BE2C (cell line): ENCODE measurements at places on chromosomes 5 and 9.
A peak's percentile ranks its signal among the peaks of the same experiment; 100 is the strongest.

GRCh38 chr9:95229230-95229915, 88.1 kb downstream of the FANCC start:
- DNase-seq, result no peak

DNA sequence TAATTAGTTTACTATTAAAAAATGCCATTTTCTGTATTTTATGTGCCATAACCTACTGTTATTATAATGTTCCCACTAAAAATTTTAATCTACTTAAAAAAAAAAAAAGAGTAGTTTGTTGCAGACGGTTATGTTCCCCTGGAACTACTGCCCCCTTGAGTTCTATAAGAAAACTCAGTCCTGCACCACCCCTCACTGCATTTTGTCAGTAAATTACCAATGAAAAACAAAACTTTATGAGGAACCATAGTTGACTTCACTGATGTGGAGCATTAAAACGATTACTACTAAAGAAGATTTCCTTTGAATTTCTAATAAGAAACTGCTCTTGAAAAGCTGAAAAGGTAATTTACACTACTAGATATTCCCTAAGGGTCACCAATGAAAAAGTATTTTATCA, 288.7 kb downstream of the FBXL17 start:
- DNase-seq, result no peak

GRCh38 chr5:135996611-135997010, 32.2 kb upstream of the TGFBI start:
- no peak for DNase-seq

GRCh38 chr5:96812851-96813250, 5.1 kb upstream of the ERAP1 start:
- no peak for DNase-seq

DNA sequence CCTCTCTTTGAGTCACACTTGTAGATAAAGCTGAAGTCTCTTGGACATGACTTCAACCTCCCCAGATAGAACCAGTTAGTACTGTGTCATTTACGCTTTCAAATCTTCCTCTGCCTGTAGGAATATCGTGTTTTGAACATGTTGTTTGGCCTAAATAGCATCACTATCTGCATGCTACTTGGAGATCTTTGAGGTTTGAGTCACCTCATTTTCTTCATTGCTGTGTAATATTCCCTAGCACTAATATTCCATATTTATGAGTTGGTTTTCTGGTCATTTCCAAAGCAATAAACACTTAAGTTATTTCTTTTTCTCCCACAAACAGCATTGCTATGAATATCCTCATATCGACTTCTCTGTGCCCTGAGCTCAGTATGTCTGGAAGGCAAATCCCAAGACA, 100.3 kb downstream of the ROR2 start:
- DNase-seq, result no peak

- no peak for DNase-seq
Measured at GRCh38 chr5:83428890-83429289, 42.7 kb upstream of the VCAN start.

DNA sequence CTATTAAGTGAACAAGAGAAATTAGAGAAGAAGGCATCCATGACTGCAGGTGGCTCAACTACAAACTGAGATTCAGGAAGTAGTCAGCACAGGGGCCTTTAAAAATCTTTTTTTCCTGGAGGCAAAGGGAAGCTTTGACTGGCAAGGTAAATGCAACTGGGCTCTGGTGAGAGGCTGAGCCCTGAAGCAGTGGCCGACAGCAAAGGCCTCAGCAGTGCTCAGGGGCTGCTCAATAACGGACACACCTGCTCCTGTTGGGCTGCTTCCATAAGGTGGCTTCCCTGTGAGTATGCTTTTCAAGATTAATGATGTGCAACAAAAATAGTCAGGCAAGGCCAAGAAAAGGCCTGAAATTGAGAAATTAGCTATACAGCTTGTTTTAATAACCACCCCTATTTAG, 134.2 kb upstream of the RGMB start:
- DNase-seq, result no peak

- no peak for DNase-seq
Measured at GRCh38 chr5:64315778-64316177, 150.1 kb downstream of the RNF180 start.

DNA sequence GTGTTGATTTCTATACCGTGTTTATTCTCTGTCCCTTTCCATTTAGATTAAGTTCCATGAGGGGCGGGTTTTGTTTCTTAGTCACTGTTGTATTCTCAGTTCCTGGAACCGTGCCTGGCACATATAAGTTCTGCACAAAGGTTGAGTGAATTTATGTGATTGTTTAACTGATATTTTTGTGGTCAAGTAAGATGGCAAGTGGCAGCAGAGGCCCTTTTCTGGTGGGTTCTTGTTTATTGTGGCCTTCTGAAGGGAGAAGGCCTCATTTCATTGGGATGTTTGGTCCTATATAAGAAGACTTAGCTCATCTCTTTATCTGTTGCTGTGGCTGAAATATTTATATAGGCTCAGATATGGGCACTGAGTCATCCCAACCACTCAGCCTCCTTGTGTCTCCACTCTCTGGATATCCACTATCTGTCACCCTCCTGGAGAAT, 262.5 kb downstream of the PSAT1 start:
- no peak for DNase-seq

- peak; percentile 31 for DNase-seq
Measured at GRCh38 chr5:68415177-68416085, 199.9 kb downstream of the PIK3R1 start.

DNA sequence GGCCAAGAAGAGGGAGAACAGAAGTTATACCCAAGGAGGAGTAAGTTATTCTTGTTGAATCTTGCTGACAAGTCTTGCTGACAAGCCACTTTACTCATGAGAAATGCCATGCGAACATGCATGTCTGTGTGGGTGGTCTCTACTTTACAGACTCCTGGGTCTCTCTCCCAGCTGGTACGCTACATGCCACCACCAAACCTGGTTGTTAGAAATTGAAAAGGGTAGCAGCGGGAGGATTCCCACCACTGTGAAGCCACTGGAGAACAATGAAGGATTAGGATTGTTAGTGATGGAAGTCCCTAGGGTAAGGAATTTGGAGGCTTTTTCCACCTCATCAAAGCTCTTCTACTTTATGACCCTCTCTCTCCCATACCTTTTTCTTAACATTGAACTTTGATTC, 53.6 kb upstream of the GABRB2 start:
- no peak for DNase-seq

- no peak for DNase-seq
Measured at GRCh38 chr9:98083061-98083501, 26.5 kb downstream of the NANS start.

GRCh38 chr5:135999406-136000139, 29.2 kb upstream of the TGFBI start:
- DNase-seq, result no peak

DNA sequence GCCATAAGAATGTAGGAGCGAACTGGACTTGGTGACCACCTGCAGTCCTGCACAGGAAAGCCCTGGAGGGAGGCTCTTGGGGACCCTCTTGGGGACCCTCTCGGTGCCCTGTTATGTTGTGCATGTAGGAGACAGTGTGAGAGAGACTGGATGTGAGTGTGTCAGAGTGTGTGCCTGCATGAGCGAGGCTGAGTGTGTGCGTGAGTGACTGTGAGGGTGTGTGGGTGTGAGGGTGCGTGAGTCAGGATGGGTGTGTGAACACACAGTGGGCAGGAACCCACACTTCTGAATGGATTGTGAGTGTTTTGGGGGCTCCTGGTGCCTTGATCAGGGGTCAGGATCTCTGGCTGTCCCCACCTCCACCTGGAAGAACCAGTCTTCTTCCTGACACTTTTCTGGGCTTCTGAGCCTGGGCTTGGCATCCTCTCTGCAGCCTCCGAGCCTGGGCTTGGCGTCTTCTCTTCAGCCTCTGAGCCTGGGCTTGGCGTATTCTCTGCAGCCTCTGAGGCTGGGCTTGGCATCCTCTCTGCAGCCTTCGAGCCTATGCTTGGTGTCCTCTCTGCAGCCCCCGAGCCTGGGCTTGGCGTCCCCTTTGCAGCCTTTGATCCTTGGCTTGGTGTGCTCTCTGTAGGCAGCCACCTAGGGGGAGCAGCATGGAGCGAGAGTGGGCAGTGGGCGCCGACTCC, 25.6 kb upstream of the ANKRD33B start:
- DNase-seq, result no peak

DNA sequence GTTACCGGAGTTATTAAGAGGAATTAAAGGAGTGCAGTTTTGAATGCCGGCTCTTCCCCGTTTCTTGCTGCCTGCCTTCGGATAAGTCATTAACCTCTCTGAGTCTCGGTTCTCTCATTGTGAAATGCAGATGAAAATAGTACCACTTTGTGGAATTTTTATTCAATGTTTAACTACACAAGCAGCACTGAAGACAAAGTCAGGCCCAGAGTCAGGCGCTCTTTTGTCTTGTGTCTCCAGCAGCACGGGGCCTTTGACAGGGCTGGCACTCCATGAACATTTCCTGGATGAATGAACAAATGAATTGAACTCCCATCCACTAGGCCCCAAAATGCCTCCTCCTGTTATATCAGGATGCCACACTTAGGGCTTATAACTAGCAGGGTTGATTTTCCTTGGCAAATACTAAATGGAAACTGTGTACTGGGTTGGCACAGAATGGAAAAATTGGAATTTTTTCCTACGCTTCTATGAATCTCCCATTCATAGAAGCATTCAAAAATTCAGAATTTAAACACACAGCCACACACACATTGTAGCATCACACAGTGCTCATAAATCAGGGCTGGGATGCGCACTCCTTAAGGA, 332.8 kb downstream of the MLLT3 start:
- DNase-seq, result no peak

GRCh38 chr9:68759981-68760673, 55.1 kb downstream of the PIP5K1B start:
- no peak for DNase-seq

GRCh38 chr9:136542241-136543040, 3.4 kb downstream of the NOTCH1 start:
- no peak for DNase-seq

DNA sequence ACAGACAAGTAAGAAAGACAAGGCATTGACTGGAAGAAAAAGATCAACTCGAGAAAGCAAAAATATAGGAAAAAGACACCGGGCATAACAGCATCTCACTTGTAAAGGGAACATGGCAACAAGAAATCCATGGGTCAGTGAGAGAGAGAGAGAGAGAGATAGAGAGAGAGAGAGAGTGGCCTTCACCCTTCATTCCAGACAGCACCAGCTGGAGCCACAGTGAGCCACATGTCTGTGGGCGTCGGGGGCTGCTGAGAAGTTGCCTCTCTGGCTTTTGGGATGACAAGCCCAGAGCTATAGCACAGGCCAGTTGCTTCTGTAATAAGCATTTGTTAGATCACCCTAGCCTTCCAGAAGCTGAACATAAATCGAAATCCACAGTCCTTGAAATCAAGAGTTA, 20.3 kb upstream of the ENC1 start:
- no peak for DNase-seq

- DNase-seq, result no peak
Measured at GRCh38 chr9:7580568-7580967, 219.0 kb downstream of the DMAC1 start.

DNA sequence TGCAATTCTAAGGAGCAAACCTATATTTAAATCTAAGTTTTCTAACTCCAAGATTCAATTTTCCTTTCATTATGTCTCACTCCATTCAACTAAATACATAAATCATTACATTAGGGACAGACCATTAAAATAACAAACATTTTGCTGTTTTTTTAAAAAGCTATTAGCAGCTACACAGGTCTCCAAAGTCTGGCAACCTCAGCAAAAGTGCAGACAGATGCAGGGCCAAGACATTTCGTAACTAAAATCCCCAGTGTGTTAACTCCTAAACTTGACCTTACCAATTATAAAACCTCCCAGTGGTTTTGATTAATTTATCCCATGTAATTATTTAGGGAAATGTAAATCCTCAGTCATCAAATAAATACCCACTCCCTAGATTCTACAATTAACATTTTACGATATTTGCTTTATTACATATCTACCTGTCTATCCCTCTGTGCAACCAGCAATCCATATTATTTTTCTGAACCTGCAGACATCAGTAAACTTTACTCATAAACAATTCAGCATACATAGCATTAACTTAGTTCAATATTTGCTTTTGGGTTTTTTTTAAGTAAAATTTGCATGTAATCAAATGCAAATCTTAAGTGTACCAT, 64.7 kb downstream of the RGS7BP start:
- no peak for DNase-seq

GRCh38 chr5:4189317-4189716, 593.7 kb downstream of the IRX1 start:
- DNase-seq, result no peak

DNA sequence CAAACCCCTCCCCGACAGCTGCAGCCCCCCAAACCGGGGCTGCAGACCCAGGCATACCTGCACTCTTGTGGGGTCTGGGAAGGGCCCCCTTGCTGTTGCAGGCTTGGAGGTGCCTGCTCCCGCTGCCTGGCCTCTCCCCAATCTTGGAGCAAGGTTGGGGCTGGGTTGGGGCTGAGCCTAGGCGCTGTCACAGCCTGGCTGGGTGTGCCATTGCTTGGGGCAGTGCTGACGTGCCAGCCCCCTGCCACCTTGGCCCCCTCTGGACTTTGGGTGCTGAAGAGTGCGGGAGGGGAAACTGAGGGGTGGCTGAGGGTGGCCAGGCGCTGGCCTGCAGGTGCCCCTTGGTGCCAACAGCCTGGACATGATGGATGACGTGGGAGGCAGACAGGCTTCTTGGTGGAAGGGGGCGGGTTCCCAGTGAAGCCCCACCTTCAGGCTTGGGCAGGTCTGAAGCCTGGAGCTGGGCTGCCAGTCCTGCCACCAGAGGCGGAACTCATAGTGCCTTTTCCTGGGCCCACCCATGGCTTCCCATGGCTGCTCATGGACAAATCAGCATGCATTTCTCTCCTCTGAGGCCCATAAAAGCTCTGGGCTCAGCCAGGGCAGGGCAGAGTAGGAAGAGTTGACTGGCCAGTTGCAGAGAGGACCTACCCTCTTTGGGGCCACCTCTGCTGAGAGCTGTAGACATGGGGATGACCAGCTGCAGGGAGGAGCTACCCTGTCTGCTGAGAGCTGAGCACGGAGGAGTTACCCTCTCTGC, 19.1 kb downstream of the TMEM38B start:
- DNase-seq, result no peak

GRCh38 chr9:29753638-29754037, 2180.4 kb upstream of the C9orf72 start:
- DNase-seq, result no peak

DNA sequence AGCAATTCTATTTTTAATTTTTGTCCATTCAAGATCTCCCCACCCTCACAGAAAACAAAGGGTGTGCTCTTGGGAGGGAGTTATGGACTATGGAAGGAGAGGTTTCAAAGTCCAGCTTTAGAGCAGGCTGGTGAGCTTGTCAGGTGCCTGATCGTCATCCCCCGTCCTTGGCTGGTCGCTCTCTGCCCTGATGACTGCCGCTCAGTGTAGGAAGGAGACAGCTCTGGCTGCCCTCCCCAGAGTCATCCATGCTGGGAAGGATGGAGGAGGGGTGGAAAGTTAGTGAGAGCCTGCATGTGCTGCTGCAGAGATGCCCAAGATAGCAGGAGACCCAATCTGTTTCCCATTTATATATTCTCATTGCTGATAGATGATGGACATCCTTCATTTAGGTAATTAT, 96.6 kb downstream of the NLN start:
- no peak for DNase-seq

DNA sequence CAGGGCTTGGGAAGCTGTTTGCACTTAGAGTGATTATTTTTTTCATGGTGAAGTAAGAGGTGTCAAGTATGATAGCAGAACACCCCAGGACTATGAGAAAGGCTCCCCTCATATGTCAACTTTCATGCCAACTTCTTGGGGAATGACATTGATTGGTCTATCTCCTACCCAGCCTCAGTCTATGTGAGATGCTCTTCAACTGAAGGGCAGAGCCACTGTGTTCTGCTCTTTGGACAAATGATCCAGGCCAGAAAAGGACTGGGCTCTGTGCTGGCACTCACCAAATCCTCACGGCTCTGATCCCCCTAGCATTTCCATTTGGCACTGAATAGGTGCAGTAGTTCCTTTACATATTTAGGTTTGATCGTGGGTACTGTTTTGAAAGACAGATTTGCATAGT, 151.1 kb downstream of the DMRT2 start:
- no peak for DNase-seq
